NB4 (cell line): ENCODE measurements at places on chromosomes 3 and 15.

DNA sequence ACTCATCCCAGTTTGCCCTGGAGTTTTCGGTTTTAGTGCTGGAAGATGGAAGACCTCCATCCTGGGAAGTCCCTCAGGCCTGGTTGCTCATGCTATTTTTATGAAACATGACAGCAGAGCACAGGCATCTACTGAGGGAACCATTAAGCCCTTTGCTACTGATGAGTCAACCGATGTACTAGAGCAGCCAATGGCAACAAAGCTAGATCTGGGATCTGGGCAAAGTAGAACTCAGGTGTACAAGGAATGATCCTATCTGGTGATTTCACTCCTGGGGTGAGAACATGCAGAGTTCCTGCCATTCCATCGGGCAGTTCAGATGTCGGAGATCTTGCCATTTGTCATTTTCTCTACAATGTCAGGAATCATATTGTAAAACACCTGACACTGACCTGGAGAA is 166.2 kb upstream of the NSMCE3 start:
- no peak for DNase-seq

GRCh38 chr15:98682992-98683701 is 34.8 kb downstream of the IGF1R start:
- peak; percentile 43 for DNase-seq

DNA sequence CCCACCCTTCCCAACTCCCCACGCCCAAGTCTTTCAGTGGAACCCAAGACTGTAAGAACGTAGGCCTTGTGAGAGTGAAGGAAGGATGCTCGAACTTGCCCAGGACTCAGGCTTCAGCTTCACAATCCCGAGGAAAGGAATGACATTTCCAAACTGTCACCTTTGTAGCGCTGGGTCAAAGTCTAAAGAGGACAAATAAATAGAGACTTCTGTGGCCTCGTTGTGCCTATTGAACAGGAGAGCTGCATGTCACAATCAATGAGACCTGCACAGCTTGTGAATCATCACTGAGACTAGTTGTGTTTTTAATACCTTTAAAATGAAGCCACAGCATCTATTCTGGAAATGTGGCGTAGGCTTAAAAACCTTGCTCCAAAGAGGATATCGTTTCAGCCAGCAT is 222.8 kb upstream of the ST8SIA2 start:
- no peak for DNase-seq

DNA sequence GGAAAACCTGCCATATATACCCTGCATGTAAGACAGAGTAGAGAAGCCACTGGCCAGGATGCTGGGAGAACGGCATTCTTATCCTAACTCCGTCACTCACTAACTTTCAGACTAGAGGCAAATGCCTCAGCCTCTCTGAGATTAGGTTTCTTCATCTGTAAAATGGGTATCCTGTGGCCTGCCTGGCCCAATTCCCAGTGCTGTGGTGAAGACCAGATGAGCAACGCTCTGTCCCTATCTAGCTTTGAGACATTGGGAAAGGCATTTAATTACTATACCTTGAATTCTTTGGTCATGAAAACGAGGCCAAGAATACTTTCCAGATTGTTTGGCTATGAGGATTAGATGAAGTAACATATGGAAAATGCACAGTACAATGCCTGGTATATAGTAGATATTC is 35.9 kb downstream of the CEMIP start:
- no peak for DNase-seq

DNA sequence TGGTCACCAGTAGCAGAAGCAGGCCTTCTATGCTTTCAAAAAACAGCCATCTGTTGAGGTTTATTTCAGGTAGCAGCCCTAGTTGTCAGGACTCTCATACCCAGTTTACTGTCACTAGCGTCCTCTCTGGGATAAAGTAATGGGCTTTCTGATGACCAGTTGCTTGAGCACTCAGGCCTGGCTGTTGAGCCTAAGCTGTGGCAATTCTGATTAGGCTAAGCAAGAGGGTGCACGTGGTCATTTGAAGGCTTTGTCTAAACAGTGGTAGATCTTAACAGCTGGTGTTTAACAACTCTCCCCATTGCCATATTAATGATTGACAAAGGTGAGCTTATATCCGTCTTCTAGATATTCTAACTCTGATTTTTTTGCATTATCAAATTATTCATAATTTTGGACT is 132.9 kb upstream of the TMCO5A start:
- DNase-seq = no peak

DNA sequence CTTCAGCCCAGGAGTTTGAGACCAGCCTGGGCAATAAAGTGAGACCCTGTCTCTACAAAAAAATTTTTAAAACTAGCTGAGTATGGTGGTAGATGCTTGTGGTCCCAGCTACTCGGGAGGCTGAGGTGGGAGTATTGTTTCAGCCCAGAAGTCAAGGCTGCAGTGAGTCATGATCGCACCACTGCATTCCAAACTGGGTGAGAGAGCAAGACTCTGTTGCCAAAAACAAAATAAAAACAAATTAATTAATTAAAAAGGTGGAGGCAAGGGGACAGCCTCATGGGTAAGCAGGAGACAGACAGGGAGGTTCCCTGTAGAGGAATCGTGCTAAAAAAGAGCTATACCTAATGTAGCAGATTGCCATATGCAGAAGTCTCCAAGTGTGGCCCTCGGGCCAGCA is 12.6 kb downstream of the HAPLN3 start:
- DNase-seq = no peak

GRCh38 chr3:108590460-108590859 is 938 bp downstream of the DZIP3 start:
- peak; percentile 5 for DNase-seq

DNA sequence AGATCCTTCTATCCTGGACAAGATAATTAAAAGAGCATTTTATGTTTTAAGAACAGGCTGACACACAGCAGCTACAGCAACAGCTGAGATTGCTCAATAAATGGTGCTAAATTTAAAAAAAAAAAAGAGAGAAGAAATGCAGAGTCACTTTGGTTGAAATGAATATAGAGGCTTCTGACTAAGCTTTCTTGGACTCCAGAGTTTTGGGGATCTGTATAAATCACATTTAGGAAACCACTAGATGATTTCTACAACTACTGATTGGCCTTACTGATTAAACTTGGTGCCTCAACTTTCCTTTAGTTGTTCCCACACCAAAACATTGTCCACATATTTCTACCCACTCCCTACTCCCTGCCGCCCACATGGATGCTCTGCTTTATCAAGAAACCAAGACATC is 132.9 kb upstream of the ZBTB20 start:
- no peak for DNase-seq

- DNase-seq = no peak
These were observed 253.1 kb downstream of the CGGBP1 start for GRCh38 chr3:87805670-87806069.

DNA sequence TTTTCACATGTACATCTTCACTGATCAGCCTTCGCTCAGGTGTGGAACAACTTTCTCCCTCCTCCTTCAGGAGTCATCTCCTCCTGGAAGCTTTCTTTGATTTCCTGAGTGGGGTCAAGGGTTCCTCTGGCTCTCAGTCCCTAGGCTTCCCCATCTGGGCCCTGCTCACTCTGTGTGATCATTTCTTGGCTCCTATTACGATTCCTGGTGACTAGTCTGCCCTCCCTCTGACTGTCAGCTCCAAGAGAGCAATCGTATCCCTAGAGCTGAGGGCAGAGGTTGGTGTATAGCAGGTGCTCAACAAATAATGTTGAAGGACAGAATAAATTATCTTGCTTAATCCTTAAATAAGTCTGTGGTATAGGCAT is 15.3 kb upstream of the PRKCD start:
- no peak for DNase-seq

GRCh38 chr3:183244981-183245476 is 8.0 kb upstream of the B3GNT5 start:
- no peak for DNase-seq

- no peak for DNase-seq
These were observed 259.1 kb downstream of the KCNMB2 start for GRCh38 chr3:178795349-178795748.

- DNase-seq = peak; percentile 2
These were observed 186.3 kb upstream of the GPR149 start for GRCh38 chr3:154616298-154616697.

DNA sequence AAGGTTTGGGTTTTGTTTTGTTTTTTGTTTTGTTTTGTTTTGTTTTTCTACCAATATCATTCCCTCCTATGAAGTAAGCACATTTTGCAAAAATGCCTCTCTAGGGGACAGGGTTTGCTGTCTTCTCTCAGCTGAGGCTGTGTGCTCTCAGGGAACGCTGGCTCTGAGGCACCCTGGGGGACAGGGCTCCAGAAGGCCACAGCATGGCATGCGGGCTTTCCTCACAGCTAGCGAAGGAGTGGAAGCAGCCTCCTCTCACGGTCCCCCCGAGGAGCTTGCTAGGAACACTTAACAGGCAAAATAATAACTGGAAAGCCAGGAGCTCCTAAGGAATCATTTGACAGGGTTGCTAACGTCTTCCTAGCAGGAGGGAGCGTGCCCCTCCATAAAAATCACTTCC is 227.7 kb upstream of the ST8SIA2 start:
- no peak for DNase-seq

DNA sequence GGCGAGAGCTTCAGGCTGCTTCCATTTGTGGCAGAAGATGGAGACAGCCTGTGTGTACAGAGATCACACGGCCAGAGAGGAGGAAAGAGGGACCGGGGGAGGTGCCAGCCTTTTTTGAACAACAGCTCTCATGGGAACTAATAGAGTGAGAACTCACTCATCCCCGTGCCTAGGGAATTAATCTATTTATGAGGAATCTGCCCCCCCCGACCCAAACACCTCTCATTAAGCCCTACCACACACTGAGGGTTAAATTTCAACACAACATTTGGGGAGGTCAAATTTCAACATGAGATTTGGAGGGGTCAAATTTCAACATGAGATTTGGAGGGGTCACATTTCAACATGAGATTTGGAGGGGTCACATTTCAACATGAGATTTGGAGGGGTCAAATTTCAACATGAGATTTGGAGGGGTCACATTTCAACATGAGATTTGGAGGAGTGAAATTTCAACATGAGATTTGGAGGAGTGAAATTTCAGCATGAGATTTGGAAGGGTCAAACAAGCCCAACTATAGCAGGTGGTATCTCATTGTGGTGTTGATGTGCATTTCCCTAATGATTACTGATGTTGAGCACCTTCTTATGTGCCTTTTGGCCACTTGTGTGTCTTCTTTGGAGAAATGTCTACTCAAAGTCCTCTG is 20.6 kb upstream of the RFTN1 start:
- DNase-seq = no peak

- DNase-seq = peak; percentile 21
These were observed 9.3 kb downstream of the HOMER2 start for GRCh38 chr15:82943176-82943575.

DNA sequence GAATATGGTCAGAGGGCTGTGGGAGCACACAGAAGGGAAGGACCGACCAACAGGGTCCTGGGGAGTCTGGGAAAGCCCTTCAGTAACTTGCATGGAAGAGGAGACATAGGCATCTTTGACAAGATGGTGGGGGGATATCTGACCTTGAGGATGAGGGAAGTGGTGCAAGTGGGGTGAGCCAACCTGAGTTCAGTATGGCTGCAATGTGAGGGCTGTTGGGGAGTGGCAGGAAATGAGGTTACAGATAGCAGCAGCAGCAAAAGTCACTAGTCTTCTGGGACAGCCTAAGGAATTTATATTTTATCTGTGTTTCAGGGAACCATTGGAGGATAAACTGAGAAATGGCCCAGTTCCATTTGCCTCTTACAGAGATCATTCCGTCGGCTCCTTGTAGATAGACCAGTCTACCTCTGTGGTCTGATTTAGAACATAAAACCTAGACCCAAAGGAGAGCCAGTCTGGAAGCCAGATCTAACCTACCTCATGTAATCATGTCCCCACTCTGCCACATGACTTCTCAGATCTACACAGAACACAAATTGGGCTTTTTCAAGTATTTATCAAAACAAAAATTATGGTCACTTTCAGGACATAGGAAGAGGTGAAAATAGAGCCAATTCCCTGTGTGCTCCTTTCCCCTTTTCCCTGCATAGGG is 75.6 kb downstream of the ST6GAL1 start:
- DNase-seq = peak; percentile 86

DNA sequence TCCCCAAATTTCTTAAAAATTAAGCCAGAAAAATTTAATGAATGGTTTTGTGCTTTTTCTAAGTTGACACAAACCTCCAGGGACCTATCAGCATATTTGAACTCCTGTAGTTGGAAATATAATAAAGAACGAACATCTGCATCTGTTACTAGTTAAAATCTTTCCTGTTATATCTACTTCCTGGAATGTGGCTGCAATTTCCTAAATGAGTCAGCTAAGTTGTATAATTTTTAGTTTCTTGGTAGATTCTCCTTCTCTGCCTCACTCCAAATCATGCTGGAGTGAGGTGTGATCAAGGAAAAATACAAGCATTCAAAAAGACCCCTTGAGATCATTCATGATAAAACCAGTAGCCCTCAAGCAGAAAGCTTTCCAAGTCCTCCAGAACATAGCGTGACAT is 106.2 kb upstream of the MCTP2 start:
- DNase-seq = no peak

- DNase-seq = no peak
These were observed 177.9 kb downstream of the ANXA2 start for GRCh38 chr15:60219866-60220265.

- DNase-seq = no peak
These were observed 15.3 kb upstream of the PHC3 start for GRCh38 chr3:170196833-170197232.

DNA sequence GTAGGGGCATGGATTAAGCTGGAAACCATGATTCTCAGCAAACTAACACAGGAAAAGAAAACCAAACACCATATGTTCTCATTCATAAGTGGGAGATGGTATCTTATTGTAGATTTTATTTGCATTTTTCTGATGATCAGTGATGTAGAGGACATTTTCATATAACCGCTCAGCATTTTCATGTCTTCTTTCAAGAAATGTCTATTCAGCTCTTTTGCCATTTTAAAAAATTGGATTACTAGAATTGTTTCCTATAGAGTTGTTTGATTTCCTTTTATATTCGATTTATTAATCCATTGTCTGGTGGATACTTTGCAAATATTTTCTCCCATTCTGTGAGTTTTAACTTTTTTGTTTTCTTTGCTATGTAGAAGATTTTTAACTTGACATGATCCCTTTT is 682.2 kb upstream of the BCHE start:
- no peak for DNase-seq

GRCh38 chr3:197428117-197428801 is 127.5 kb downstream of the BDH1 start:
- DNase-seq = peak; percentile 66

DNA sequence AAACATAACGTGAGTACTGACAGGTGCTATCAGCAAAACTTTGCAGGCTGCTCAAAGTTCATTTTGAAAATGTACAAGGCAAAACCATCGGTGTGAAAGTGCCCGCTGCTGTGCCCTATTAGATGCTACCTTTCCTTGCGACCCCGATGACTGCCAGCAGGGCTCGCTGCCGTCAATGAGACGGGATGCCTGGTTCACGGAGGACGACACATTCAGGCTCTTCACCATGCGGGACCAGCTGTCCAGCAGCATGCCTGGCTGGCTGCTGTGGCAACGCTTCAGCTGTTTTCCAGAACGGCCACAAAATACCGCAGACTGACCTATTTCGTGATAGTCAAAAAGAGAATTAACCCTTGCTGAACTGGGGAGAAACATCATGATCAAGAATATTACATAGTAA is 92.7 kb upstream of the OCA2 start:
- DNase-seq = peak; percentile 3
